ENCODE measurements at places on chromosomes 2 and 18.

DNA sequence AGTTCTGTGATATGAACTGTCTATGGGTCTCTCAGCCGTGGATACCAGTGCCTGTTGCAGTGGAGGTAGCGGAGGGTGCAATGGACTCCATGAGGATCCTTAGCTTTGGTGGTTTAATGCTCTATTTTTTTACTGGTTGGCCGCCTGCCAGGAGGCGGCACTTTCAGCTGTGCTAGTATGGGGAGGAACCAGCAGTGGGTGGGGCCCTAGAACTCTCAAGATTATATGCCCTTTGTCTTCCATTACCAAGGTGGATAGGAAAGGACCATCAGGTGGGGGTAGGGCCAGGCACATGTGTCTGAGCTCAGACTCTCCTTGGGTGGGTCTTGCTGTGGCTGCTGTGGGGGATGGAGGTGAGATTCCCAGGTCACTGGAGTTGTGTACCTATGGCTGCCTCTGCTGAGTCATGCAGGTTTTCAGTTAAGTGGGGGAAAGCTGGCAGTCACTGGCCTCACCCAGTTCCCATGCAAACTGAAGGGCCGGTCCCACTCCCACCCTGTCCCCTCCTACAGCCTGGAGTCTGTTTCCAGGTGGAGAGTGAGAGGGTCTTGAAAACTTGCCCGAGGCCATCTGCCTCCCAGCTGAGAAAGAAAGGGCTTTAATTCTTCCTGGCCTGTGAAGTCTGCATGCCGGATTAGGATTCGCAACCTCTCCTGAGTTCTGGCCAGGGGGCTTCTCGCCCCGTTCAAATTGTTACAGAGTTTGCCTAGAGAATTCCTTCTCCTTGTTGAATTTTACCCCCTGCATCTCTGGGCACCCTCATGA lies 14.5 kb downstream of the KCNS3 start:
- ATAC-seq, result no peak

- ATAC-seq, result no peak
These were observed 12.3 kb downstream of the FLACC1 start for GRCh38 chr2:201344663-201345366.

DNA sequence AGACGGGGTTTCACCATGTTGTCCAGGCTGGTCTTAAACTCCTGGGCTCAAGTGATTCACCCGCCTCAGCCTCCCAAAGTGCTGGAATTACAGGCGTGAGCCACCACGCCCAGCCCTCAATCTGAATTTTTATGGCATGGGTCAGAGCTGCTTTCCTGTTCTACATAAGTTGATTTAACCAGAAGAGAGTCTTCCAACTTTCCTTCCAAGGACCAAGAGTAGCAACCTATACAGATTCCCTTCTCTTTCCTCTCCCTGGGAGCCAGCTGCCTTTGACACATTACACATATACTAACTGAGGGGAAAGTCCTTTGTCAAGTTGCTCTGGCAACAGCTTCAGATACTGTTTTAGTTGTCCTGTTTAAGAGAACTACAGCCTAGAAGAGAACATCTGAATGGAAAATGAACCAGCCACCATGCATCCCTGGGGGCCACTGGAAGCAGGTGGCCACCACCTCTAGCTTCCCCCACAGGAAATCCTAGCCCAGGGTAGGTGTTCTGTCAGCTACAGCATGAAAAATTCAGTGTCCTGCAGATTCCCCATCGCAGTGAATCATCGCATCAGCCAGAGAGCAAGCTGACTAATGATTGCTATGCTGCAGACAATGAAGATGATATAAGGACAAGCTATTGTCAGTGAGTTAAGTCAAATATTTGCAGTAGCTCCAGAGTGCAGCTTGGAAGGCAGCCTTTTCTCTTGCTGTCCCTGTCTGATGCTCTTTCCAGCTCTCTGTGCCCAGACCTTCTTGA lies 62.9 kb downstream of the POMC start:
- no peak for ATAC-seq

- ATAC-seq, result no peak
These were observed 74.6 kb upstream of the DOK6 start for GRCh38 chr18:69326094-69326493.

DNA sequence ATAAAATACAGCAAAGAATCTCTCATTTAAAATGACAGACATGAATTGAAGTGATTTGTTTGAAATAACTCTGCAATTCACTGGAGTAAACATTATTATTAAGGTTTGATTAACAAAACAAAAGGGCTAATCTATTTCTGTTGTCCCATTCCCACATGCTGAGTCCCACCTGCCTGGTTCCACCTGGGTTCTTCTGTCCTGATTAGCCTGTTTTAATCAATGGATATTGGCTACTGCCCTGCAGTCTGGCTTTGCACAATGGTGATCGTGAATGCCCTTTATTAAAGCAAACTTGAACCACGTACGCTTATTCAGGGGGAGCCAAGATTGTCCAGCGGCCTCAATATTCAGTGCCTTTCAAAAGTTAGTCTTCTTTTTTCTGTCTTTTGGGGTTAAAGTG lies 72.8 kb upstream of the CDH19 start:
- ATAC-seq, result no peak

DNA sequence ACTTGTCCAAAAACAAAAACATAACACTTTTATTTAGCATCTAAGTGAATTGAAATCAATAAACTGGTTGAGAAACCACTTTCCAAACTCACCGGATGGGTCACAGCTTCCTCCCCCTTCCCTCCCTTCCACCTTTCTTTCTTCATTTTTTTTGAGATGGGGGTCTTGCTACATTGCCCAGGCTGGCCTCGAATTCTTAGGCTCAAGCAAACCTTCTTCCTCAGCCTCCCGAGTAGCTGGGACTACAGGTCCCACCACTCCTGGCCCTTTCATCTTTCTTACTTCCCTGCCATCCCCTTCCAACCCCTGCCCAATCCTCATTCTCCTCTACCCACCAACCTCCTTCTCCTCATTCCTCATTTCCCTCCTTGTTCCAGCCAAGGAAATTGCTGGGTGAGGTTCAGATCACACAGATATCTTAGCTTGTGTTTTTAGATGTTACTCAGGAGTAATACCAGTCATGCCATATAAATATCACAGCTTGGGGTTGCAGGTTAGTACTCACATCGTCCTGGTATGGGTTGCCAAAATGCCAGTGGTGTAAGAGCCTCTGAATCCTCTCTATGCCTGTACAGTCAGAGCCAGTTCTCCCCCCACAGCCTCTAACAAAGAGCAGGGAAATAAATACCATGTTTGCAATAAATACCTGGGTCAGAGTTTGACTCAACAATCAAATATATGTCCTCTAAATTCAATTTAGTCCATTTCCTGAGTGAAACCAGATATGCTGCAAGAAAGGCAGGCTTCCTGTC lies 132.7 kb upstream of the NDUFV2 start:
- ATAC-seq, result no peak

DNA sequence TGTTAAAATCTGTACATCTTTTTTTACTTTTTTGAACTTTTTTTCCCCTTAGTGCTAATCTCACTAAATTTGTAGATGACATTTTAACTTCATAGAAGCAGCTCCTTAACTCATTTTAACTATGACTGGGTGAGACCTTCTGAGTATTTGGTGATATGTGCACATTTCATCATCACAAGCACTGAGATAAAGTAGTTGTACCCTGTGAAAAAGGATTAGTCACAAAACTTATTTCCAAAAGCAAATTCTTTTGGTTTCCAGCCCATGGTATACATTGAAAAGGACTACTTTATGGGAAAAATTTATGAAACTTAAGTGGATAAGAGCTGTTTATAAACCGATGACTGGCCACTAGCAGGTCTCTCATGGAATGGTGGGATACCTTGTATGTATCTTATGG lies 581.5 kb downstream of the PLCL1 start:
- ATAC-seq, result no peak

GRCh38 chr18:31149351-31149750 lies 13.3 kb downstream of the DSC1 start:
- ATAC-seq, result no peak

GRCh38 chr2:5121121-5121520 lies 571.1 kb upstream of the SOX11 start:
- ATAC-seq, result no peak

GRCh38 chr2:22912398-22912797 lies 472.6 kb upstream of the KLHL29 start:
- ATAC-seq, result no peak

DNA sequence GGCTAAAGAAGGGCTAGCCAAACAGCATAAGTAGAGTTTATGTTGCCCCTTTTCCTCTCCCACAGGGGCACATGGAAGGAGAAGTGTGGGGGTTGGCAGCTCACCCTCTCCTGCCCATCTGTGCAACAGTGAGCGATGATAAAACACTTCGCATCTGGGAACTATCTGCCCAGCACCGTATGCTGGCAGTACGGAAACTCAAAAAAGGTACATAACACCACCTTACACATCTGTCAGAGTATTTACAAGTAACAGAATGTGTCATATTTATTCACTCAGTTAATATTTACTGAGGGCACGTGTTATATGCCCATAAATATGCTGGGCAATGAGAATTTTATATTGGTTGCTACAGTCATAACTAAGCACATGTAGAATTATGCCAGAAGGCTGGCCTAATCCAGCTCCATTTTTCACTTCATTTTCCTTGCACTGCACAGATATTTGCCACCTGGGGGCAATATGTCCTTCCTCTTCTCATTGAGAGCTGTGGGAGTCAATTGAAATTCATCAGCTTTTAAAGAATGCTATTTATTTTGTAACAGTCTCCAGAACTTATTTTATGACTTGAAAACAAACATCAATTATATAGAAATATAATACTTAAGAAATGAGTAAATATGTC lies 150.6 kb downstream of the RTN4 start:
- peak; percentile 63 for ATAC-seq

- ATAC-seq, result peak; percentile 41
These were observed 54.0 kb upstream of the SPATS2L start for GRCh38 chr2:200252265-200253067.

DNA sequence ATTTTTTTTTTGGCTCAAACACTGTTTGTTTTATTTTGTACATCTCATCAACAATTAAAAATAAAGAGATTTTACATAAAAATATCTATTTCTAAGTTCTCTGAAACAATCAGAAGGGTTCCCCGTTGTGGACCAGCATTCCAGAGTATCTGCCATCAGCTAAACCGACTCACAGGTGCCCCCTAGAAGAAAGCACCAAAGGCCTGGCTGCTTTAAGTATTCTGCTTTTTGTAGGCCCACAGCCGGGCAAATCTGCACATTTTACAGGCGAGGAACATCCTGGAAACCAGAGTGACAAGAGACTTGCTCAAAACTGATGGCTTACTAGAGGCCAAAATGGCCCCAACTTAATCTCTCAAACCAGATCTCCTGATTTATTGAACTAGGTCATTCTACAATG lies 82.2 kb upstream of the SETBP1 start:
- ATAC-seq, result no peak

GRCh38 chr2:237437566-237437965 lies 23.6 kb upstream of the COL6A3 start:
- ATAC-seq, result no peak

DNA sequence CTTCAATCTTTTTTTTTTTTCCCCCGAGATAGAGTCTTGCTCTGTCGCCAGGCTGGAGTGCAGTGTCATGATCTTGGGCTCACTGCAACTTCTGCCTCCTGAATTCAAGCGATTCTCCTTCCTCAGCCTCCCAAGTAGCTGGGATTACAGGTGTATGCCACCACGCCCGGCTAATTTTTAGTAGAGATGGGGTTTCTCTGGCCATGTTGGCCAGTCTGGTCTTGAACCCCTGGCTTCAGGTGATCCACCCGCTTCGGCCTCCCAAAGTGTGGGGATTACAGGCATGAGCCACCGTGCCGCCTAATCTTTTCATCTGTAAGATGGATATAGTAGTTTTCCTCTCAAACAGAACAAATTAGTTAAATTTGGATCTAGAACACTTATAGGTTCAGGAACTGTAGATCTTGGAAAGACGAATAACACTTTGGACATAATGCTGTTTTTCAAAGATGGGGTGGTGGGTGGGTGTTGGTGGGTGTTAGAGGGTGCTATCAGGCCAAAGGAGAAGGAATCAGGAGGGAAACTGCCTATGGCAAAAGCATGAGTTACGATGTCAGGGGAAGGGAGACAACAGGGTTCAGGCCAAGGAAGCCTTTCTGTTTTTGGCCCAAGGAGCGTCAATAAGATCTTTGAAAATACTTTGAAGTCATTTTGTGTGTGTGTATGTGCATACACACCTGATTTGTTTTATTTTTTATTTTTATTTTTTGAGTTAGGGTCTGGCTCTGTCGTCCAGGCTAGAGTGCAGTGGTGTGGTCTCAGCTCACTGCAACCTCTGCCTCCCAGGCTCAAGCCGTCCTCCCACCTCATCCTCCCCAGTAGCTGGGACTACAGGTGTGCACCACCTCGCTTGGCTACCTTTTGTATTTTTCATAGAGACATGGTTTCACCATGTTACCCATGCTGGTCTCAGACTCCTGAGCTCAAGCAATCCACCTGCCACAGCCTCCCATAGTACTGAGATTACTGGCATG lies 6.8 kb downstream of the RPL37A start:
- ATAC-seq, result no peak

DNA sequence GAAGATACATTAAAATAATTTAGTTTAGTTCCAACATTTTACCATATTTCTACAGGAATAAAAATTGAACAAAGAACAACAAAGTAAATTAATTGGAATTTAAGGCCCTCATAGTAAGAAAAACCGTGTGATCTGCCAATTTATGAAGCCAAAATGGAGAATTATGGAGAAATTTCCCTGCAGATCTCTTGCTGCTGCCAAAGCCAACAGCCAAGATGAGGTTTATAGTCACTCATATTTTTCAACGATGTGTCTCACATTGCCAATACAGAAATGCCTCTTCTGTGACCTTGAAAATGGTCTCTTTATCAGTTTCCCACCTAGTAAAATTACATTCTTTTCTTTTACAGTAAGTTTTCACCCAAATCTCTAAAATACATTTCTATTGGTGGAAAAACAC lies 317.2 kb upstream of the FIGN start:
- ATAC-seq, result no peak

- ATAC-seq, result no peak
These were observed 814.0 kb upstream of the ID2 start for GRCh38 chr2:7867867-7868266.

DNA sequence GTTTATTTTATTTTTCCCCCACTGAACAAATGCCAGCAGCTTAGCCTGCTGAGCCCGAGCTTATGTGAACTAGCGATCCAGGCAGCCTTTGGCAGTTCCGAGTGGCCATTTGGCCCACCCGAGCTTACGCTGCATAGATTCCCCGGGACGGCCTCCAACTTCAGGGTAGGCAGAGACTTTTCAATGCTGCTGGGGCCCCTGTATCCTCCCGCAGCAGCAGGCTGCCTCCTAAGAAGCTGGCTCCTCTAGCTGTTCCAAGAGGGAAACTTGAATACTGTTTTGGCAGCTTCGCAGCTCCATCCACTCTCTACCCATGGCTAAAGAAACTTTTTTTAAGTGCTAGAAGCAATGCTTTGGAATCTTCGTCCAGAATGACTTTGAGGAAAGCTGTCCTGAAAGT lies 295.2 kb downstream of the SS18 start:
- ATAC-seq, result no peak

GRCh38 chr2:205704127-205704741 lies 21.9 kb downstream of the NRP2 start:
- no peak for ATAC-seq

- no peak for ATAC-seq
These were observed 194.1 kb downstream of the CTIF start for GRCh38 chr18:48732767-48733424.

Measured in gastroesophageal sphincter (tissue), 4 donors.